CD8-positive, alpha-beta memory T cell (primary cell): ENCODE measurements at places on chromosomes 5 and 9.
A peak's percentile ranks its signal among the peaks of the same experiment; 100 is the strongest.

- no peak for DNase-seq
These were observed 62.1 kb upstream of the ATG10 start for GRCh38 chr5:81909677-81910076.

GRCh38 chr5:160159991-160160792 is 40.9 kb upstream of the PWWP2A start:
- no peak for DNase-seq

DNA sequence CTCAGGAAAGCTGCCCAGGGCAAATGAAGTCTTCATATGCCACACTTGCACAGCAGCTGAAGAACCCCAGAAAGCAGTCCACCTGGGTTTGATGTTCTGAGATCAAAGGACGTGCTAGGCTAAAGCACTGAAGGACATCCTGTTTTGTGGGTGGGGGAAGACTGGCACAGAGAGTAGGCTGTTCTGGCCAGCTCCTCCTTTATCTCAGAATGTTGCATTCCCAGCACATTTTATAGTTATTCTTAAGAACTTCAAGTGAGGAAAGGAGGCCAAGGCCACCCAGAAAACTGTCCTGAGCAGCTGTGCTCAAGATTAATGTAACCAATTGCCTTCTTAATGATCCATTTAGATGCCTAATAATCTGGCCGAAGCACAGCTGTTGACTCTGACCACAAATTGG is 10.9 kb downstream of the SHOC1 start:
- no peak for DNase-seq

DNA sequence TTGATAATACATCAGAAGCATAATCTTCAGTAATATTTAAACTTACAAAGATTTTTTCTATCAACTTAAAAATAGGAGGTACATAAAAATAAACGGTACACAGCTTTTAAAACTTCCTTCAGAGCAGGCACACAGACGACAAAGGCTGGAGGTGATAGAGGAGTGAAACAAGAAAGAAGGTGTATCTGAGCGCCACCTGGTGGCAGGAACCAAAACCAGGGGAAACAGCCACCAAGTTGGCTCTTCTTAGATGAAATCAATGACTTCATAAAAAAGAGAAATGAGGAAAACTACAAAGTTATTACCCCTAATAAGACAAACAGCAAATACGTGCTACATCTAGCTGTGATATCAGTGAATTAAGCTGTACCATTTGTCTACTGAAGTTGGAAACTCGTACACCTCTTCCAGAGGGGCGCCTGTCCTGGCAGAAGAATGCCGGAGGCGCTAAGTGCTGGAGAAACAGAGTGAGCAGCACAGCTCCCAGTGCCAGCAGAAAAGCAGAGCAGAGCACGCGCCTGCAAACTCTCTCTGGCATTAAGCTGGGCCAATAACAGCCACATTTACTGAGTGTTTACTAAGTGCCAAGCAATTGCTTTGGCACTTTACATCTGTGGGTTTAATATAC is 85.9 kb downstream of the SETX start:
- peak; percentile 73 for DNase-seq

GRCh38 chr5:4044881-4045280 is 449.2 kb downstream of the IRX1 start:
- no peak for DNase-seq

DNA sequence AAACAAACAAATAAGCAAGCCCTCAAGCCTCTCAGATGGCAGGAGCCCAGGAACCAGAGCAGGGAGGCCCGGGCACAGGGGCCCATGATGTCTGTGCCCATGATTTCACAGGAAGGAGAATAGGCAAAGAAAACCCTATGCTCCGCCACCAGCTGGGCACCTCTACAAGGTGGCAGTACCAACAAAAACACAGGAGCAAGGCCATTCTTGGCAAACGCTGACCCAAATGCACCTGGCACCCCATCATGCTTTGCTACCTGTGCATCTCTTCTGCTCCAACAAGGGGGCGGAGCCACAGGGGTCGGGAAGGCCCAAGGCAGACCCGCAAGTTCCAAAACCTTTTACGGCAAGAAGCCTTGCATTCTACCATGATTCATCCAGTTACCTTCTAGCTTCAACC is 3.1 kb downstream of the BRD3 start:
- no peak for DNase-seq

DNA sequence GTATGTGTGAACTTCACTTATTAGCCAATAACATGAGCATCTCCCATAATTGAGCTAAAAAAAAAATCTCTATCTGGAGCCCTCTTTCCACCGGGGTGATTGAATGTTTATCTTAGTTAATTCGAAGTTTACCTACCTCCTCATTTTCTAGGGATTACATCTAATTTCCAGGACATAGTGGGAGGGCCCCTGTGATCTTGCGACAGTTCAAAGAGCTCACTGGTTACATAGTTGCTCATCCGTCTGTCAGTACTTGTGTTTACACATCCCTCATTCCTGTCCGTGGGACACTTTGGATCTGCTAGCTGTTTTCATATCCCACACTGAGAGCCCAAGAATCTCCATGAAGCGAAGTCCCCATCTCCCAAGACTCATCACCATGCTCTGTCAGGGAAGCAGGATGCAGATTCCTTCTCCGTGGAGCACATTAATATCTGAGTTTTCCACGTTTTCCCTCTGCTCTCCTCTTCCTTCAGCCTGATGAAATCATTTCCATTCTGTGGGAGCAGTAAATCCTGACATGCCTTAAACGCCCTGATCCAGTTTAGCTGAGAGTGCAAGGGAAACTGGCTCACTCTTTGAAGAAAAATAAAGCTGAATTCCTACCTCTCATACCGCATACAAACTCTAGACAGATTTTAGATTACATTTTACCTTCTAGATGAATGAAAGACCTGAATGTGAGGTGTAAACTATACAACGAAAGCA is 10.2 kb upstream of the SFXN1 start:
- no peak for DNase-seq

DNA sequence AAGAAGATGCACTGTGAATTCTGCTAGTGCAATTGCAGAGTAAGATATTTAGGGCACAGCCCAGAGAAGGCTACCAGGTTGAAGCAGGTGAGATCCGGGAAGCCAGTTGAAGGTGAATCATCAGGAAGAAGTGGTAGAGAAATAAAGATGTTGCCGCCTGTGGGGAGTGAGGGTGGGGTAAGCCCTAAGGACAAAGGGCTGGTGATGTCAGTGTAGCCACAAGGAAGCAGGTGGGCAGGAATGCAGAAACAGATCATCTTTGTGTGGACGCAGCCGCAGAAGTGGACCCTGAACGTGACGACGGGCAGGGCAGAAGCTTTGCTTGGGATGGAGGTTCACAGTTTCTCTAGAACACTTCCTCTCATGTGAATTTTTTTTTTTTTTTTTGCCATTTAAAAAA is 164.2 kb downstream of the ACTL7B start:
- no peak for DNase-seq

DNA sequence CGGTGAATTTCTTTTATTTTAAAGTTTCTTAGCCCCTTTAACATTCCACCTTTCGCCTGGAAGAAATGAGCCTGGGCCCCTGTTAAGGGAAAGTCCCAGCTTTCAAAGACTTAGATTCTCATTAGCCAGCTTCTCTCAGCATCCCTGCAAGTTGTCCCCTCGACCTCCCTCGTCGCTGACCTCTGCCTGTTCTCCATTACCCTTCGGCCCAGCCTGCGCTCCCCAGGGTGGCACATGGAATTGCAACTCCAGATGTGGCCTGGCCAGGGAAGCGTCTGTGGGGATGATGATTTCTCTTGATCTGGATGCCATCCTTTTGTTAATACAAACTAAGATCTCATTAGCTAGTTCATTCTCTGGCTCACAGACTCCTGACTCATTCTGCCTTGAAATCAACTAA is 43.4 kb upstream of the FANCC start:
- no peak for DNase-seq

DNA sequence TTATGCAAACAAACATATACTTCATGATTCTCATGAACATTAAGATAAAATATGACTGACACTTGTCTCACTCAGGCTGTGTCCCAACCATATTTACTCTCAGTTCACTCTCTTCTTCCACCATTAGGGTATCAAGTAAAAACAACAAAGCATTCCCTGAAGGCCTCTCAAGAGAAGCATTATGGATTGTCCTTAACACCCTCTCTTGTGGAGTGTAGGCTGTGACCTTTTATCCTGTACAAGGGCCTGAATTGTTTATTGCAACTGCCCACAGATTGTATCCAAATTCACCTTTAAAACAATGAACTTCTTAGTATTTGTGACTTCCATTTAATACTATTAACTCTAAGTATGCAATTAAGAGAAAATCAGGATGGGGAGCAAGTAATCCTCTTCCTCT is 78.1 kb downstream of the RICTOR start:
- DNase-seq: no peak

GRCh38 chr5:157535042-157535865 is 40.3 kb downstream of the ADAM19 start:
- DNase-seq: no peak

- DNase-seq: no peak
These were observed 16.4 kb downstream of the HMGCS1 start for GRCh38 chr5:43296835-43297234.

GRCh38 chr9:127209948-127210640 is 54.5 kb upstream of the GARNL3 start:
- no peak for DNase-seq

- no peak for DNase-seq
These were observed 182.4 kb downstream of the CCDC171 start for GRCh38 chr9:15735083-15735857.

DNA sequence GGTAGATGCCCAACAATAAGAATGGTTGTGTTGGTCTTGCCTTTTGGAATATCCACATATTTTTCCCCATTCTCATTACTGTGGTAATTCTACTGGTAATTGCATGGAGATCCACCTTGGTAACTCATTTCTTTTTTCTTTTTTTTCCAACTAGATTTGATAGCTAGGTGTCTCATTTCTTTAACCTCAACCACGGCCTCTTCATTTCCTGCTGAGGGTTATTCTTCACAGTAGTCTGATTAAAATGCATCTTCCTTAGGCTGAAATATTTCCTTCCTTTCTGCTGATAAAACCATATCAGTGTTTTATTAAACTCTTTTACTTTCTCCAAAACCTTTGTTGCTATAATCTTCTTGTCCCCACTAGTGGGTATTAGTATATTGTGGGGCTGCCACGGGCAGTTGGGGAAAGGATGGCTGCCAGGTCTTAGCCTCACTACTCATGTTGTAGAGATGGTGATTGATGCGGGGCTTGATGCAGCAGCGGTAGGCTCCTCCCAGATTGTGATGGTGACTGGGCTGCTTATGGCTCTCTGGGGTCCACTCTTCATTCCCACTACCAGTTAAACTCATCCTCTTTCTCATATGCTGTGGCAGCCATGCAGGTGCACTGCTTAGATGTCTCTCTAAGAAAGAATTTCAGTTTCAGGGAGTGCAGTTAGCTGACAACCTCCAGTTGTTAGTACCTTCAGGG is 35.9 kb downstream of the KIF2A start:
- DNase-seq: peak; percentile 42

DNA sequence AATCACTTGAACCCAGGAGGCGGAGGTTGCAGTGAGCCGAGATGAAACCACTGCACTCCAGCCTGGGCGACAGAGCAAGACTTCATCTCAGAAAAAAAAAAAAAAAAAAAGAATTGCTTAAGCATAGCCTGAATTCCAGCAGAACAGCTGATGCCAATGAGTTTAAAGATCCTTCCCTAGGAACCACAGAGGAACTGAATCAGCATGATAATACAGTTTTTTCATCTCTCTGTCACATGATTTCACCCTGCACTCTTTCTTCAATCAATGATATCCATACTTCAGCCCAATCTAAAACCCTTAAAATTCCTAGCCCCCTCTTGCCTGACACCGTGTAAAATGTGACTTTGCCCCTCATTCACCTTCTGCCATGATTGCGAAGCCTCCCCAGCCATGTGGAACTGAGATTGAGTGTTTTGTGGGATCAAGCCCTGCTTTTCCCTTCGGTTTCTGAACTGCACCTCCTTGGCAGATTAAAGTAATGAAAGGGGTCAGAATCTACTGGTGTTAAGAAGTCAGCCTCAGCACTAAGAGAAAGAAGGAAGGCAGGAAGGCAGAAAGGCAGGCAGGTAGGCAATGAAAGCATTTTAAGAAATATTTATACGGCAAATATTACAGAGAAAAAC is 20.9 kb upstream of the DMXL1 start:
- no peak for DNase-seq

DNA sequence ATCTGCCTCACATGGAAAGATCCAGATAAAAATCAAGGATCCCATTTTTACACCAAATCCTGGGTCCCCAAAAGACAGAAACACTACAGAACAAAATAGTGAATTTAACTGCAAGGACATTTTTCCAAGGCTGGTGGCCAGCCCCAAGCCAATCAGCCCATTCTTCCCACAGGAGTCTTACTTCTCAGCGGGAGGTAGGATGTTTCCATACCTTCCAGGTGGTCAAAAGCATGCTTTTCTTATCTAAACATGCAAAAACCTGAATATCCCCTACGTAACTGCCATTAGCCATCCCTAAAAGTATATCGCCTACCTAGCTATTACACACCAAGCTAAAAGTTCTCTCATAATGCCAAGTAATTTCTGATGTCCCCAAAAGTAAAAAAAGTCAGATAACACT is 20.6 kb downstream of the TMEM161B start:
- DNase-seq: no peak

GRCh38 chr9:15253197-15253596 is 53.8 kb downstream of the TTC39B start:
- DNase-seq: no peak

- DNase-seq: no peak
These were observed 4.7 kb upstream of the CLTB start for GRCh38 chr5:176420972-176421544.

DNA sequence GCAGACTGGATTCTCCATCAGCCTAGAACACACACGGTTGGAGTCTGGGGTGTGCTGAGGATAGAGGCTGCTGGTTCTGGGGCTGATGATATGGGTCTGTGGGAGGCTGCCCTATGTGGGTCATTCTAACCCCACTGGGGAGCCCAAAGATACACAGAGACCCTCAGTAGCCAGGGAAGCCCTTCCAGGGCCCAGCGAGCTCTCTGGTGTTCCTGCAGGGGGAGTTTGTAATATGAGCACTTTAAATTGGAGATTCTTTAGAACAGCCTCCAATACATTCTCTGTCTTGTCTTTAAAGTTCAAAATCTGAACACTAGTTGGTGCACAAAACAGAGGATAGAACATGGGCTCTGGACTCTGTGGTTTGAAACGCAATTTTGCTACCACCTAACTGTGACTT is 2.4 kb downstream of the ACTL7A start:
- no peak for DNase-seq

GRCh38 chr5:53191548-53192165 is 82.1 kb upstream of the MOCS2 start:
- DNase-seq: no peak

GRCh38 chr9:112620388-112620787 is 97.5 kb downstream of the INIP start:
- no peak for DNase-seq

DNA sequence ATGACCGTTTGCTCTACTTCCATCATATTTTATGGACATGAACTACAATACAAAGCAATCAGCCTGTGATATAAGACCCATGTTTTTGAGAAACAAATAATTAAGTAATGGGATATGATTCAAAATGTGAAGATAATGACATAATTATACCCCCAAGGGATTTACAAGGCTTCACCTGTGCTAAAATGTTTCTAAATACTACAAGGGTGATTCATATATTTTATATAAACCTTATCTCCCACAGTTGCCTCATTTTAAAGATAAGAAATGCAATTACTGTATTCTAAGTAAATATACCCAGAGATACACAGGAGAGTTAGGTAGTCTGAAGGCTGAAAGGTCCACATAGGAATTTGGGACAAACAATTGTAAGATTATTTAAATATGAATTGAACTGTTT is 662.0 kb upstream of the CHD1 start:
- DNase-seq: no peak
